GM23338 (cell line): ENCODE measurements at places on chromosomes 1 and 21. TPM values are rescaled to one million over a fixed set of nuclear protein-coding genes. Genes with fewer than 3 reads are reported as not detected.

GRCh38 chr1:89771991-89772560 lies 48.8 kb upstream of the LRRC8D start:
- peak; percentile 28 for DNase-seq

GRCh38 chr21:28230559-28230958 lies 762.1 kb downstream of the LTN1 start:
- no peak for DNase-seq

DNA sequence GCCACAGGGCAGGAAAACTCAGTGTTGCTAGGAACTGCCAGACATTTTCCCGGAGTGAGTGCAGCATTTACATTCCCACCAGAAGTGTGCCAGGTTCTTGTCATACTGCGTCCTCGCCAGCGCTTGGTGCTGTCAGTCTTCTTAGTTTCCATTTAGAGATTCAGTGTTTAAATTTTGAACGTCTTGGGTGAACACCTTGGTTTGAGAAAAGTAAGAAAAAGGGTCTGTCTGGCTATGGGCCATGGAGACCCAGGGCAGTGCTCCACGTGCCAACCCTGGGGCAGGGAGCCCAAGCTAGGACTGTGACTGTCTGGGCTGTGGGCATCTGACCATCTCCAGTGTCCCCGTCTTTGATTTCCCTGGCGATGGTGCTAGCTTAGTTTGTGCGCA lies 16.0 kb downstream of the IBA57 start:
- DNase-seq, result no peak

The LCA5L gene
- polyA plus RNA-seq, result 0.73 and 1.4 TPM in 2 replicates

DNA sequence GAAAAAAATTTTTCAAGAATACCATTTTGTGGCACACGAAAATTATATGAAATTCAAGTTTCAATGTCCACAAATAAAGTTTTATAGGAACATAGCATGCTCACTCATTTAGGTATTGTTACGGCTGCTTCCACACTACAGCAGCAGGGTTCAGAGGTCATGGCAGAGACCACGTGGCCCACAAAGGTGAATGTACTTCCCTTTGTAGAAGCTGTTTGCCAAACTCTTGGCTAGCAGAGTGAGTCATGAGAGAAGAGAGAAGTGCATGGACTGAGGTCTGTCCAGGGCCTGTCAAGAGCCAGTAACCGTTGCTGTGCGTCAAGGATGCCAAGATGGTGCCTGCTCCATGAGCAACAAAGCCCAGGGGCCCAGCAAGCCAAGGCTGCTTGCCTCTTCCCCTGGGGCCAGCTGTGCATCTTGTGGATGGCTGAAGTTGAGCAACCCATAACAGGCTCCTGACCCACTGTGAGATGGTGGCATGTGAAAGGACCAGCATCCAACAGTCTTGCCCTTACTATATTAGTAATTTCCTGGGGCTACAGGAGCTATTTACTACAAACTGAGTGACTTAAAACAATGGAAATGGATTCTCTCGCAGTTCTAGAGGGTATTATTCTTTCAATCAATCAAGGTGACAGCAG lies 64.8 kb upstream of the ATP5PO start:
- DNase-seq, result no peak

- no peak for DNase-seq
Observed at GRCh38 chr1:44808938-44809917, 905 bp downstream of the BTBD19 start.

DNA sequence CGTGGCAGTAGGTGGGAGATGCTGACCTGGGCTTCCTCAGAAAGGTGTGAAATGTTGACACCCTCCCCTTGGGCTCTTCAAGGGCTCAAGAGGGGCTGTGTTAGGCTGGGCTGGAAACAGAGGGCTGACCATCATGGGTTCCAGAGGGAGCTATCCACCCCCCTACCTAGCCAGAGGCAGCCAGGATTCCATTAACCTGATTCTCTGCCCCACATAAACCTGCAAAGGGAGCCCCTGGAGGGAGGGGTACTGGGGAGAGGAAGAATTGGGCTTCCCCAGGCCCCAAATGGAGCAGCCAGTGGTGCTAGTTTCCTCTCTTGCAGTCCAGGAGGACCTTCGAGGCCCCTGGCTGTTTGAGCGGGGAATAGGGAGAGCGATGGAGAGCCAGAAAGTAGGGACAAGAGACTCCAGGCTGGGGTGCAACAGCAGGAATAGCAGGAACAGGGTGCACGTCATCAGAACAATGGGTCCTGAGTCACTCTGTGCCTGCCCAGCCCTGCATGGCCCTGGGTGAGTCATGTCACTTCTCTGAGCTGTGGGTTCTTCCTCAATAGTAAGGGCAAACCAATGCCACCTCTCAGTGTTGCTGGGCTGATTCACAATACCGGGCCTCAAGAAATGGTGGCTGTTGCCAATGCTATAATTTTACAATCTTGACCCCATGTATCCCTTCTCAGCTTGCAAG lies 121.2 kb downstream of the EPHB2 start:
- no peak for DNase-seq

DNA sequence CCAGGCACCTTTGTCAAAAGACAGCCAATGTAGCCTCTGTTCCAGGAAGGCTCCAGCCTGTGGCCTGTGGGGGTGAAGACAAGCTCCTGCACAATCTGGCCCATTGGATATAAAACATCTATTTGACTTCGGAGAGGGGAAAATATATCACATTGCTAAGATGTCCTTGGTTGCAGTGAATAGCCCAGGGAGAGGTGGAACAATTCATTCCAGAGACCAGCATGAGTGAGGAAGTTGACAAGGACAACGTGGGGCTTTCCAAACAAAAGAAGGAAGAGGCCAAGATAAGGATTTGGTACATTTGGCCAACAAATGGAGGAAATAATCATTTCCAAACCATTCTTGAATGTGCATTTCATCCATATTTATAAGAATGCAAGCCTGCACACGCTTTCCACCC lies 187.0 kb downstream of the ETS2 start:
- DNase-seq, result no peak

DNA sequence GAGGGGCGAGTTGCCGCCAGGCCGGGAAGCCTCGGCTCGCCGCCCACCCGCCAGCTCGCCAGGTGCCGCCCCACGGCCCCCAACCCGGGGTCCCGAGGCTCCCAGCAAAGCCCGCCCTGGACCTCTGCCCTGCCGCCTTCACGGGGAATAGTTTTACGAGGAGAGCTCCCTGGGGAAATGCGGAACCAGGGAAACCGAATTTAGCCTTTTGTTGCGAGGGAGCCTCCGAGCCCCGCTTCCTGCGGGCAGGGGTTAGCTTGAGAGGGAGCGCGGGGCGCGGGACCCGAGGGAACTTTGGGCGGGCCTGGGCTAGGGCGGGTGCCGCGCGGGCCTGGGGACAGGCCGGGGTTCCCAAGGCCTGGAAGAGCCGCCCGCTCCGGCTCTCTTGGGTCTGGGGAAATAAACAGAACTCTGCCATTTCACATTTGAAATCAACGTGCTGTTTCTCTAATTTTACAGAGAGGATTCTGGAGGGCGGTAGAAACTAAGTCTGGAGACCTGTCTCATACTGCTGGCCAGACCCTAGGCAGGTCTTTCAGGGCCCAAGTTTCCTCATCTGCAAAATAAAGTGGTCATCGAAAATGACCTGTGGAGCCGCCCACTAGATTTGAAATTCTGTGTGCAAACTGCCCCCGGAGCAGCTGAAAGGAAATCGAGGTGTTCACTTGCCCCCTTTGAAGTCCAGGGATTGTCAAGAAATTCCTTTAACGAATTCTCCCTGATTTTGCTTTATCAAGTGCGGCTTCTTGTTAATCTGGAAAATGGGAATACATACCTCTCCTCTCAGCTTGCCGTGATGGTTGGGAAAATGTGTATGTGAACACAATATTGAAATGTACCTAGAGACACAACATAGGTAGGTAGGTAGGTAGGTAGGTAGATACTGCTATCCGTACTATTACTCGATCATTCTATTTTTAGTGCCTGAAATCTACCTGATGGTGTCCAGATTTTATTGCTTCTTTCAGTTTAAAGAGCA lies 749 bp upstream of the GLUL start:
- DNase-seq, result peak; percentile 81

The FYB2 gene
- 0.39 TPM in 1 of 2 replicates, not detected in the other for polyA plus RNA-seq

DNA sequence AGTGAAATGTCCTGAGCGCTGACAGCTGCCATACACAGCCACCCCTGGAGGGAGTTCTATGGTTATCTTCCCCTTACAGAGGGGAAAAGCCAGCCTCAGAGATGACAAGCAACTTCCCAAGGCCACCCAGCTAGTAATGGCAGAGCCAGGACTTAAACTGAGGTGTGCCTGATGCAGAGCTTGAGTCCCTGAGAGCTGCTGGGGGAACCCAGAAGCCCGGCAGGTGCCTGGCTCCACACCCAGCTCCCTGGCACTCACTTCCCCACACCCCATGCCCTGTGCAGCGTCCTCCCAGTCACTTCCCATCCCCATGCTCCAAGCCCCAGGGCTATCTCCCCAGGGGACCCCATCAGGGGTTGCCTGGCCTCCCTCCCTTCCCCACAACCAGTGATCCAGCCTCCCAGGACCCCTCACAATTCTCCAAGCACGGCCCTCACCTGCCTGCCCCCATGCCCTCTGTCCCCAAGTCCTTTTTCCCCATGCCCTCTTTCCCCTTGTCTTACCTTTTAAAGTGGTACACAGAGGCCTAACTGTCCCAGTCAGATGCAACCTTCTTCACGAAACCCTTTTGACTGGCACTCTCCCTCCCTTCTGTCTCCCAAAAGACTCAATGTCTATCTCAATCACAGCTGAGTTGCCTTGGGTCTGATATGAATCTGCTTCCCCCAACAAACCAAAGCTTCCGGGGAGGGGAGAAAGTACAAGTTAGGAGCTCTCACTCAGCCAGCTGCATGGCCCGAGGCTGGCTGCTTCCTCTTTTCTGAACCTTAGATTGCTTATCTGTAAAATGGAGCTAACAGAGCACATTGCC lies 39.8 kb upstream of the LRP8 start:
- no peak for DNase-seq

- no peak for DNase-seq
Observed at GRCh38 chr21:45870421-45870820, 111.1 kb upstream of the COL6A1 start.

DNA sequence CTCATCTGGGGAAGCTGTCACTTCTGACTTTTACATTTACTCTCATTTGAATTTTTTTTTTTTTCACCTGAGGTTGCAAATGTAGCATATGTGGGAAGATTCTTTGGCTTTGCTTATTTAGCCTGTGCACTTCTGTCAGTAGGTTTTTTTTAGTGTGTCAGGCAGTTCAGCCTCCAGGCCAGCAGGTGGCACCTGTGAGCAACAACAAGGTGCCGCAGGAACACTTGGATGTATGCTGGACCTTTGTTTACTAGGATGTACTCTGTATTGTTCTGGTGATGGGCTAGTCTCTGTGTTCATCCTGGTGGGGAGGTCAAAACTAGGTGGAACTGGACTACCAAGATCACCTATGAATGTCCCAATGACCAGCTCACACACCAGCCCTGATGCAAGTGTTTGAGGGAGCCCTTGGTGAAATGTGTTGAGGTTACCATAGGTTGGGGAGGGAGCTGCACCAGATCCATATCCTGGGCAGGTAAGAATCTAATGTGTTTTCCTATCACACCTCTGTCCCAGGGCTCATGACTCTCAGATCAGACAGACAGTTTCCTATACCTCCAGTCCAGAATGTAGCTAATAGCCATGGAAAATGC lies 618.2 kb downstream of the BRINP3 start:
- DNase-seq, result peak; percentile 71

The SLC6A9 gene
- 12.2 and 14.4 TPM in 2 replicates for polyA plus RNA-seq

DNA sequence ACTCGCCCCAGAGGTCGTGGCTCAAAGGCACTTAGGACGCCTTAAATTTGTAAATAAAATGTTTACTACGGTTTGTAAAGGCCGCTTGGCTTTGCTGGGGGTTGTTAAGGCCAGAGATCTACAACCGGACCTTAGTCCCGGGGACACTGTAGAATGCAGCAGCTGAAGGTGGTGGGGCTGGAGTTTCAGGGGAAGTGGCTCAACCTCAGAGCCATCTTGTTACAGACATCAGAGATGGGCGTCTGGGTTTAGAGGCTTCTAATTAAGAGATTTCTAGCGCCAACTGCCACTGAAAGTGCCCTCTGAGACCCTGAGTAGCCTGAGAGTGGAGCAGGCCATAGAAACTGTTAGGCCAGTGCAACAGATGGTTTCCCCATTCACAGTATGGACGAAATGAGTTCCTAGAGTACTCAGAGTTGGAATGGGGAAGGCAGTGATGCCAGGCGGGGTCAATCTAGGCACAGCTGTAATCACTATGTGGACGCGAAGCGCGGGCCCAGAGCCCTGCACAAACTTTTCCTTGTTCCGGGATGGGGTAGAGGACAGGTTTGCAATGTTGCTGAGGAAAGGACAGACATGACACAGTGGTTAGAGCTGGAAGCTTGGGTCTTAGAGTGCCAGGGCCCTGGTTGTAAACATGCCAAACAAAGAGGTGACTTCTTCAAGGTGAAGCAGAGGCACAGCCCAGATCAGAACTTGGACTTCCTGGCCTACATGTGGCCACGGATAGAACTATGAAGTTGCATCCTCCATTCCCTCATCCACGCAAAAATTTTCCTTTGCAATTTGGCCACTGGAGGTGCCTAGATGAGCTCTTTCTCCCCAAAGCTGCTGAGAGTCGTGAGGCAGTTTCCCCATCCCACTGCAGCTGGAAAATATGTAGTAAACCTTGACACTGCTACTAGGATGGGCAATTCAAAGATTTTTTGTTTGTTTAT lies 6.0 kb downstream of the HLX start:
- DNase-seq, result peak; percentile 18
